COR-L47 (cell line): ENCODE measurements at places on chromosomes 1 and 21.

DNA sequence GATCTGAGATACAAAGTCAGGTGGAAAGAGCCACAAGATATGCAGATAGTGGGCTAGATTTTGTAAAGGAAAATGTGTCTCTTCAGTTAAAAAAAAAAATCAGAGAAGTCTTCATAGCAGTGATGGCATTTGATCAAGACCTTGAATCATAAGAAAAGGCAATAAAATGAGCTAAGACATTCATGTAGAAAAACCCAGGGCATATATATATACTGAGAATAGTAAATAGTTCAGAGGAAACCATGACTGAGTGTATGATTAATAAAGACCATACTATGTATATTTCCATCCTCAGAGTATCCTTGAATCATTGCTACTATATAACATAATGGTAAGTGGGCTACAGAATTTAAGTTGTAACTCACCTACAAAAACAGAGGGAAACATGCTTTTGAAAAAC lies 321.7 kb upstream of the NR5A2 start:
- DNase-seq, result no peak

DNA sequence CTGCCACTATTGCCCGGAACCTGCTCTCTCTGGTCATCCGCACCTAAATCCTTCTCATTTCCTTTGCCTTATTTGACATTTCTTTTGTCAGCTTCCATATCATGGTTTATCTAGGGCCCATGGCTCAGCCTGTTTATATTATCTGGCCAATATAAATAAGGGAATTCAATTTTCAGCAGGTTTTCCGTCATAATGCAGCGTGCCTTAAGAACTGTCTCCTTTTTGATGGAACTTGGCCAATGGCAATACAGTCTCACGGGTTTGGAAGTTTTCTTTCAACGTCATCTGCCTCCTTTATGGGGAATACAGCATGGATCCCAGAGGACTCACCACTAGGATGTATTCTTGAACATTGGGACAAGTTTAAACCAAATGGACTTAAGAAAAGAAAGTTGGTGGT lies 77.8 kb upstream of the KIAA0040 start:
- no peak for DNase-seq

GRCh38 chr21:35329940-35330660 lies 281.0 kb upstream of the RUNX1 start:
- no peak for DNase-seq

- DNase-seq, result no peak
Observed at GRCh38 chr1:41021526-41022308, at the start of gene SLFNL1. TSS of gene SLFNL1 (minus strand) at chr1:41021725. CDS start at chr1:41020660, 1,065 bp downstream.

DNA sequence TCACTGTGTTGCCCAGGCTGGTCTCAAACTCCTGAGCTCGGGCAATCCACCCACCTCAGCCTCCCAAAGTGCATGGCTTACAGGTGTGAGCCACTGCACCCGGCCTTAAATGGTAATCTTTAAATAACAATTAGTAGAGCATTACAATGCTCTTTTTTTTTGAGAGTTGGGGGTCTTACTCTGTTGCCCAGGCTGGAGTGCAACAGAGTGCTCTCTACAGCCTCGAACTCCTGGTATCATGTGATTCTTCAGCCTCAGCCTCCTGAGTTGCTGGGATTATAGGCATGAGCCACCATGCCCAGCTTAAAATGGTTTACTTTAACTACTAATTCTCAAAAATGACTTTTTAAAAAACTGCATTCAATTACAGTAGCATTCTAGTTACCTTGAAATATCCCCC lies 52.2 kb downstream of the PIK3R3 start:
- no peak for DNase-seq

DNA sequence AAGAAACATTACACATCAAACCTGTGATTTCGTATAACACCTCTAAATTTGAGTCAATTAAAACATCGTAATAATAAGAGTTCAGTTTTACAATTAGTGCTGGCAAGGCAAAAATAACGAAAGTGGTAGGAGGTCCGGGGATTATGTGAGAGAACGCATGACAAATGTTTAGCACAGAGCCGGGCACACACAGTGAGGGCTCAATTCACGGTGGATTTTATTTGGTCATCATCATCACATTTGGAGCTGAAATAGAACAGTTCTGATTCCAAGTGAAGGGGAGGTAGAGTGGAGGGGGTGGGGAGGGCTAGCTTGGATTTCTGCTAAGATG lies 20.0 kb downstream of the H3-3A start:
- DNase-seq, result no peak

GRCh38 chr1:6811583-6811982 lies 26.3 kb downstream of the CAMTA1 start:
- DNase-seq, result no peak

DNA sequence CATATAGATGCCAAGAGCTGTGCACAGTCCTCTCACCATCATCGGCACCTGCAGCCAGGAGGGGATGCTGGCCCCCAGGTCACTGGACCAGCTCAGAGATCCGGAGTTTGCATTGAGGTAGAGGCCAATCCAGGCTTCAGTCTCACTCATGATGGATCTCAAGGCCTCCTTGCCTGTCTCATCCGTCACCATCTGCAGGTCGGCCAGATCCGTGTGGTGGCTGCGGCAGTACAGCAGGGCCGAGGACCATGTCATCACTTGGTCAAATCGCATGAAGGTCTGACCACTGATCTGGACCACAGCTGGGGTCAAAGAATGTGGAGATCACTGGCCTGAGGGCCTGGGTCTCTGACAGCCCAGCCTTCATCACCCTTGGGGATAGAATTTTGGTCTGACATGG lies 6.6 kb downstream of the CLEC20A start:
- no peak for DNase-seq

DNA sequence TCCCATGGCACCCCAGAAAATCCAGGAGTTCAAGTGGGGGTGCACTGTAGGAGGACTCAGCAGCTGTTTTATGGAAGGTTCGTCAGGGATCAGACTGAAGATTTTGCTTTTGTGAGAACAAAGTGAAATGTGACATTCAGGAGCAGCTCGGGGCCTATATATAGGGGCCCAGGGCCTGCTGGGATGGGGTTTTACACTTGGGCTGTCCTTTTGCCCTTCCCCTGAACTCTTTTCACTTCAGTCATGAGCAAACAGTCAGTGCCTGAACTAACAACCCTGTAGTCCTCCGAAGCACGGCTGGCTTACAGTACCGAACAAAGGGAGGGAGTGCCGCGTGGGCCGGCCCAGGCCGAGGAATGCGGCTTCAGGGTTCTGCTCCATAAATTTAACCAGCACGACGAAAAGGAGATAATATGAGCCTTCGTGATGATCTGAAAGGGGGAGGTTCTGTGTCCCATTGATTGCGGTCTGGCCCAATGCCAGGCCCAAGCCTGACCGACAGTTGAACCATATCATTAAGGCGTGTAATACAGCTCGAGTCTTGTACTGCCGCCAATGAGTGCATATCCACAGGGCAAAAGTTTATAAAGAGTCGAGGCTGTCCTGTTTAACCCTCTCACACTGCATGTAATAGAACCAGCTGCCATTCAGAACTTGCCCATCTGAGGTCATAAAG lies 139.9 kb downstream of the DHRS3 start:
- DNase-seq, result peak; percentile 91

GRCh38 chr1:208221291-208221622 lies 22.9 kb downstream of the PLXNA2 start:
- DNase-seq, result no peak
